ENCODE measurements at places on chromosomes 6 and 20.

DNA sequence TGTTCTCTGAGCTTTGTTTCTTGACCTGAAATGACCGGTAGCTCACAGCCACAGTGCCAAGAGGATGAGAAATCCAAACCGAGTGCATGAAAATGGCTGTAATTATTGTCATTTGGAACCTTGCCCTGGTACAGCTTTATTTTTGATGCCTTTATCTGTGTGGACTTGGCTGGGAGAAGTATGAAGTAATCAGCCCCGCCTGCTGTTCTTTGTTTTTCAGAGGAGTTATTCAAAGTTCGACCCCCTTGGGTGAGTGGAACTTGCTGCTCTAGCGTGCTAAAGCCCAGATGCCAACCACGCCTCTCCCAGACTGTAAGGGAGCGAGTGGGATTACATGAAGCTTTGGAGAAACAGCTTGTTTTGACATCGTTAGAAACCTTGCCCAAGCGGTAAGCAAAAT lies 48.3 kb downstream of the ECT2L start:
- DNase-seq: no peak

GRCh38 chr6:16576451-16577368 lies 184.6 kb downstream of the ATXN1 start:
- no peak for DNase-seq

DNA sequence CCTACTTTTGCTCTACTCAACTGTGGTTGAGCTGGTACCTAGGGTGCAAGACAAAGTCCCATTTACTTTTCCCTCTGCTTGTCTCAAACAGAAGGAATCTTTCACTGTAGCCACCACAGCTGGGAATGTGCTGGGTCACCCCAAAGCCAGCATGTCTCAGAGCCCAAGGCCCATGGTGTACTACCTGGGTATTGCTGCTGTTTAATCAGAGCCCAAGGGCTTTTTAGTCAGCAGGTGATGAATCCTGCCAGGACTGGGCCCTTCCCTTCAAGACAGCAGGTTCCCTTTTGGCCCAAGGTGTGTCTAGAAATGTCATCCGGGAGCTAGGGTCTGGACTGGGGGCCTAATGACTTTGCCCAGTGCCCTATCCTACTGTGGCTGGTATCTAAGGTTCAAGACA lies 249.8 kb downstream of the HDGFL1 start:
- no peak for DNase-seq

GRCh38 chr6:83853178-83854000 lies at the start of gene RIPPLY2:
Gene RIPPLY2, plus strand, starts transcription at chr6:83853360. Its CDS starts 57 bp downstream, at chr6:83853417.
- no peak for DNase-seq

- DNase-seq: no peak
Measured at GRCh38 chr20:31543966-31544598, 29.8 kb downstream of the HM13 start.

DNA sequence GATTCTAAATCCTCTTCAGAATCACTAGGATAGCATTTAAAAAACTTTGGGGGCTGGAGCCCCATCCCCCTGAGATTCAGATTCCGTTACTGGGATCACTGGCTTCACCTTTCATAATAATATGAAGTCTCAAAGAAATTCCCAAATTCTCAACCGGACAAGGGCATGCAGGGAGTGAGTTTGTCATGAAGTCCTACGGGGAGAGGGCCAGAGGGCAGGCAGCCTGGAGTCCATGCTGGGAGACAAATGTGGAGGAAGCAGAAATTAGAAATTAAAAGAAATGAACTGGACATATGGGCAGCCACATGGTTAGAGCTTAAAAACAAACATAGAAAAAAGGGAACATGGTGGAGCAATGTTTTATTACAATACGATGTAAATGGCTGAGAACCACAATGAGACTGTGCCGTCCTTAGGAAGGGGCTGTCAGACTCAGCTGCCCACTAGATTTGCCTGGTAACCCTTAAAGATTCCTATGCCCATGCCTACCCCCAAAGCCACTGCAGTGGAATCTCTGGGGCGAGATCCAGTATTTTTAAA lies 142.6 kb downstream of the CEBPB start:
- no peak for DNase-seq

DNA sequence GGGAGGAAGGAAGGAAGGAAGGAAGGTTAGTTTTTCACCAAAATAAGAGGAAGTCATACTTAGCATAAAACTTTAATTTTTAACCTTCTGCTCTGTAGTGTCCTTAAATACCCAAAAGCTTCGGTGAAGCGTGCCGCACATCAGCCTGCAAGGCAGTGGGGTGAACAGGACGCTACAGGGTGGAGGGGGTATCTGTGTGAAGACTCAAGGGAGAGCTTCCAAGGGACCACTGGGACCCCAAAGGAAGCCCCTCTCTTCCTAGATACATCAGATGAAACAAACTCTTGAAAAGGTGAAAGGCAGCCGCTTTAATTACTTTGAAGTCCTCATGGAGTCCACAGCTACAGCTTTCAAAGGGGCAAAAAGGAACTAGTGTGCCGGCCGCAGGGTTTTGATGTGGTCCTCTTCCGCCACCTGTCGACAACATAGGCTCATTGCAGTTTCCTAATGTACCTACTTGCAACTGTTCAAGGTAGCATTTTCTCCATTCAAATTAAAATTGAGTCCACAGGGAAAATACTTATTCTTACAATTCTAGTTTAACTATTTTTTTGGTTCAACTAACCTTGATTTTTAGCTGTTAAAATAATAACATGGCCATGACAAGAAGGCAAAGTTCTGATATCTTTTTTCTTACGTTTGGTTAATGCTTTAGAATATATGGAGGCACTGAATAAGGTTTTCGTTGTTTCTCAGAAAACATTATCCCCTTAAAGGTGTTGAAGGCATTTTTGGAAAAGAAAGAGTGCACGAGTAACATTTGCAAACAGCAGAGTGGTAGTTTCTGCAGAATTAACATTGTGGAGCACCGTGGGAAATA lies 135.0 kb upstream of the RIPOR2 start:
- DNase-seq: peak; percentile 89

DNA sequence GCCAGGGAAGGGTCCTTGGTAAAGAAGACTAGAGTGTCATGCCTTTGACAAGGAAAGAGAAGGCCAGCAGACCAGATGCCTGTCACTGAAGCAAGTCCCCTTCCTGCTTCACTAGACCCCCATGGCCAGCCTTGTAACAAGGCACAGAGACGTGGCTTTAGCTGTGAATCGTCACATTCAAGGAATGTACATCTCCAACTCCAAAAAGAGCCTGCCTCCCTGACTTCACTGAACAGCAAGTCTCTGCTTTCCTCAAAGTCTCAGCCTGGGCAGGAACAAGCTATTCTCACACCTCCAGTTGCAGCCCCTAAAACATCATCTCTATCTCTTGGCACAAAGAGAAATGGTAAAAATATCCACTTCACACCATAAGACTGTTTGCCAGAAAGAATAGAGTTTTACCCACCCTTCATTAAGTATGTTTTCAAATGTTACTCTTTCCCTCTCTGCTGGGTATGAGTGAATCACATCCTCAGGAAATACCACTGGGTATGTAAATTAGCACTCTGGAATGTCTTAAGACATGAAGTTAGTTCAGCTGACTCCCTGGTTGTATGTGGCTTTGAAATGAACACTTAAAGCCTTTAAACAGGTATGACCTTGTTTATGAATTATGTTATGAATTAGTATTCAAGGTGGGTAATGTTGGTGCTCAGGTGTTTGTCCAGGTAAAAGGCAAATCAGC lies 46.4 kb upstream of the NT5E start:
- no peak for DNase-seq

DNA sequence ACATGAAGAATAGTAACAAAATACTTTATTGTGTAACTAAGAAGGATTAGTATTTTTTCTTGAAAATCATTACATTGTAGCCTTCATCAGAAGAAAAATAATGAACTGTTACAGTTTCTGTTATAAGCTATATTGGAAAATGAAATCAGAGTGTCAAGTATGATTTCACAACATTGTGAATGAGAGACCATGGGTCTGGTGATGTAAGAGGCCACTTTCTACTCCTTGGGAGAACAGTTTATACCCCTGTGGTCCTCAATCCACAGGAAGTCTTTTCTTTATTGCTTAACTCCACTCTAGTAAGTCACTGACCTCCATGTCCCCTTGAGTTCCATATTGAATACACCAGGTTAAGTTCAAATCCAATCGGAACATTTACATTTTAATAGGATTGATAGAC lies 218.7 kb upstream of the FERMT1 start:
- no peak for DNase-seq

GRCh38 chr6:166402582-166403277 lies 20.0 kb upstream of the MPC1 start:
- DNase-seq: no peak

GRCh38 chr6:85544776-85545175 lies 48.9 kb downstream of the SNX14 start:
- DNase-seq: no peak

DNA sequence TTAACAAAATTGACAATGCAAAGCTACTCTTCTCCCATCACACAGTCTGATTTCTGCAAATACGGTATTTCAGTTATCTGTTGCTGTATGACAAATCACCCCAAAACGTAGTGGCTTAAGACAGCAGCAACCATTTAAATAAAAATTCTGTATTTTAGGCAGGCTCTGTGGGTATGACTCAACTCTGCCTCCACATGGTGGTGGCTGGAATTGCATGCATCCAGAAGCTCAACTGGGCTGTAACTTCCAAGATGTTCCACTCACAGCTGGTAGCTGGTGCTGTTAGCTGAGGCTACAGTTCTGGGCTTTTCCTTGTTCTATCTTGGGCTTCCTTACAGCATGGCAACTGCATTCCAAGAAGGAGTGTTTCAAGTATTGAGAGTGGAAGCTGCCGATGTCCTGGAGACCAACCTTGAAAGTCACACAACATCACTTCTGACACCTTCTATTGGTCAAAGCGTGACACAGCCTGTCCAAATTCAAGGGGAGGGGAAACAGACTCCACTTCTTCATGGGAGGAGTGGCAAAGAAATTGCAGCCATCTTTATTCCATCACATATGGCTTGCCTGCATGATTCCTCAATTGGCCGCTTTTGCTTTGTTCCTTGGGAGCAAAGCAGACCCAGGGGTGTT lies 39.7 kb upstream of the TULP1 start:
- peak; percentile 66 for DNase-seq

GRCh38 chr6:156617376-156617775 lies 159.8 kb upstream of the ARID1B start:
- peak; percentile 95 for DNase-seq

DNA sequence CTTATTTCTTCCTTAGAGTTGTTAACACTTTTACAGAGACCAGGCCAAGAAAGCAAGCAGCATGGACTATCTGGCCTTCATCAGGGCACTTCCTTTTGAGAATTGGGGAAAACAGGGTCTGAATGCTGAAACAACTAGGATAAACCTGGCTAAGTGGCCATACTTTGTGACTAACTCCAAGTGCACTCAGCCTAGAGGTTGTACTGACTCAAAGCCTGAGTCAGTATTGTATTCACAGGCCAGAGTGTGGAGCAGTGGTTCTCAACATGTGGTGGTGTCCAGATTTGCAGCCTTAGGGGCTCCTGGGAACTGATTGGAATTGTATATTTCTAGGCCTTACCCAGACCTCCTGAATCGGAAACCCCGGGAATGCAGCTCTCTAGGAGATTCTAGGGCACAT lies 20.1 kb downstream of the SEC23B start:
- DNase-seq: no peak

DNA sequence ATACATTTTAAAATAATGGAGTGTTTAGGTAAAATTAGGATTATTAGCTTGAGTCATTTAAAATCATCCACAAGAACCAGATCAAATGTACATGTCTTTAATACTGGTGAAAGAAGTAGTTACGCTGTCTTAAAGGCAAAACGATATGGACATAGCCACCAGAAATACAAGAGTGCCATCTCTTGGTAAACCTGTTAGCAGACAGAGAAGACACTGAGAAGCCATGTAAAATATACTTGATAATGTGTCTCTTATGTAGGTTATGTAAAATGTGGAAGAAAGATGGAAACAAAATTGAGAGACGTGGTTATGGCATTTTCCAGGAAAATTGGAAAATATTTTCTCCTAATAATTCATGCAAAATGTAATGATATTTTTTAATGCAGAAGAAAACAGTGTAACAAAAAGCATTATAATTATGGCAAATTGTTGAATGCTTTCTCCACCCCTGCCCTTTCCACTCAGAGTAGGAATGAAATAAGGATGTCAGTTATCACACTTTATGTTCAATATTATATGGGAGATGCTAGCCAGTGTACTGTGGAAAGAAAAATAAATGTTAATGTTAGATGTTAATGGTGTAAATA lies 12.2 kb upstream of the SLC17A2 start:
- DNase-seq: peak; percentile 77

DNA sequence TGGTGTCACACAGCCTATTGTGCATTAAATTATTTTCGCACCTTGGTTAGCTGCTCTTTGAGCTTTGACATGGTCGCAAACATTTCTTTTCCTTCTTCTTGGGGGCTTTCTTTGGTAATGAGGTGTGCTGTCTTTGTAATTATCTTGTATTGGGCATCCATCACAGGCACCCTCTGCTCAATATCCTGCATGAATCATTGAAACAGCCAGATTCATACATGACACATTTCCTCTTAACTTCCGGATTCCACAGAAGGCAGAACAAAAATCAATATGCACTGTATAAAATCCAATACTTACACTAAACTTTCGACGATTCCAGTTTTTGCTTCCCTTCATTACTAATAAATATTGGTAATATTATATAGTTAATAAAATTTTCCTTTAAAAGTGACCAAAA lies 175.6 kb downstream of the SYNE1 start:
- no peak for DNase-seq

DNA sequence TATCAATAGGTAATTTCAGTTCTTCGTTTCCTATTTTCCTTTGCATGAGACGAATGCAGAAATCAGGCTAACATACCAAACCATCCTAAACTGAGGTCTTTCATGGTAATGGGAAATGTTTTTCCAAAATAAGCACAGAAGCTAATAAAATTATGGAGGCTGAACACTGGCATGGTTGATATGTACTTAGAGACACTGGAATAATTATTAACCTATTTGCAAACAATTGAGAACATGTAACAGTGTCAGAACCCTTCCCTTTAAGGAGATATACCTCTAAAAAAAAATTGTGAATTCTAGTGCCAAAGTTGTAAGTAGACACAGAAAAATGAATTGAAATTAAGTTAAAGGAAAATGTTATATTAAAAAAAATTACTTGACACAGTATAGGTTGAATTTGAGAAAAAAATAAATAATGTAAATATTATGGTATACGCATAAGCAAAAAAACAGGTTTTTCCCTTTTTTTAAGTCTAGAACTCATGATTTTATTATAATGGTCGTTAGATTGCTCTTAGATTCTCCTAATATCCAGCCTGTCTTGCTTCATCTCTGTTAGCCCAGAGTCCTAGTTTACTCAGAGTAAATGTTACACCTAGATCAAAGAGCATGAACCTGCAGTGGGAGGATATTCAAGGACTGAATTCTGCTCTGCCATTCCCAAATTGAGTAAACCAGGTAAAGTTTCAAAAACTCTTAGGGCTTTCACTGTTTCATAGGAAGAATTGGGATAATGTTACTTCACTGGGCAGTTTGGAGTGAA lies 1.7 kb downstream of the SLC17A2 start:
- DNase-seq: no peak

DNA sequence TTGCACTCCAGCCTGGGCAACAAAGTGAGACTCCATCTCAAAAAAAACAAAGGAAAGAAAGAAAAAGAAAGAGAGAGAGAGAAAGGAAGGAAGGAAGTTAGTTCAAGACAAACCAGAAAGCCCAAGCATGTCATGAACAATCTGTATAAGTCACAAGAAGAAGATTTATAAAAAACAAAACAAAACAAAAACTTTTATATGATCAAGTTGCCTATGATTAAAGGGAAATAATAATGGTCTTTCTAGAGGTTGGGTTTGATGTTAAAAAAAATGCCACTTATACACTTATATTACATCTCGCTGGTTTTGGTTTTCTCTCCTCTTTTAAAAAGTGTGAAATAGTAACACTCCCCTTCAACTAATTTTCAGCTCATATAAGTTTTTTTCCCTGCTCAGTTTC lies 146.2 kb upstream of the CARMIL1 start:
- DNase-seq: no peak

Measured in hematopoietic multipotent progenitor cell treated with erythropoietin and hydrocortisone succinate and interleukin-3 and kit ligand, for 8 days (in vitro differentiated cells).